ENCODE measurements at places on chromosomes 3 and 15.

- H3K36me3 ChIP-seq, result no peaks in the 10 kb centered on the region
- DNase-seq, result no peak
- H3K27me3 ChIP-seq, result no peaks in the 10 kb centered on the region
- H3K4me3 ChIP-seq, result no peak overlapping the region
- H3K27ac ChIP-seq, result no peak overlapping the region
Measured at GRCh38 chr15:61511089-61511488, 282.0 kb upstream of the RORA start.

GRCh38 chr3:190631295-190631694 is 117.4 kb downstream of the IL1RAP start:
- no peak overlapping the region for H3K4me3 ChIP-seq
- no peaks in the 10 kb centered on the region for H3K4me1 ChIP-seq
- no peaks in the 10 kb centered on the region for H3K36me3 ChIP-seq

DNA sequence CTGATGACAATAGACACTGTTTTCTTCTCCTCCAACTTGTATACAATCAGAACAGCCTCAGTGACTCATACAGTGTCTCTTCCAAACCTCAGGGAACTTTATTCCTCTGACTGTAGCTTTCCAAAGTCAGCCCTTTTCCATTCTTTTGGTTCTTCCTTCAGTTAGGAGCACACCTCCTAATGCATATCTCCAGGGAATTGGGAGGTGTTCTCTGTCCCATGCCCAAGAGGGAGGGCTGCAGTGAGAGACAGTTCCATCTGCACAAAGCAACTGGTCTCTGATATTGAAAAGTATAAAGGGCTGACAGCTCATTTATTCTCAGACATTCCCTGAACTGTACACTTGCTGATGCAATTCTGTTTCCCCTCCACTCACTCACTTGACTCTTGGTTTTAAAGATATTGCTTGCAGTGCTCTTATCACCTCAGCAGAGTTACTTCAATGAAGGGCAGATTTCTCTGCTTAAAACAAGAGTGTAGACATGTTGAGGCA is 337.8 kb upstream of the TBC1D5 start:
- DNase-seq, result no peak
- no peaks in the 10 kb centered on the region for H3K36me3 ChIP-seq
- H3K4me3 ChIP-seq, result no peak overlapping the region
- H3K4me1 ChIP-seq, result no peaks in the 10 kb centered on the region

DNA sequence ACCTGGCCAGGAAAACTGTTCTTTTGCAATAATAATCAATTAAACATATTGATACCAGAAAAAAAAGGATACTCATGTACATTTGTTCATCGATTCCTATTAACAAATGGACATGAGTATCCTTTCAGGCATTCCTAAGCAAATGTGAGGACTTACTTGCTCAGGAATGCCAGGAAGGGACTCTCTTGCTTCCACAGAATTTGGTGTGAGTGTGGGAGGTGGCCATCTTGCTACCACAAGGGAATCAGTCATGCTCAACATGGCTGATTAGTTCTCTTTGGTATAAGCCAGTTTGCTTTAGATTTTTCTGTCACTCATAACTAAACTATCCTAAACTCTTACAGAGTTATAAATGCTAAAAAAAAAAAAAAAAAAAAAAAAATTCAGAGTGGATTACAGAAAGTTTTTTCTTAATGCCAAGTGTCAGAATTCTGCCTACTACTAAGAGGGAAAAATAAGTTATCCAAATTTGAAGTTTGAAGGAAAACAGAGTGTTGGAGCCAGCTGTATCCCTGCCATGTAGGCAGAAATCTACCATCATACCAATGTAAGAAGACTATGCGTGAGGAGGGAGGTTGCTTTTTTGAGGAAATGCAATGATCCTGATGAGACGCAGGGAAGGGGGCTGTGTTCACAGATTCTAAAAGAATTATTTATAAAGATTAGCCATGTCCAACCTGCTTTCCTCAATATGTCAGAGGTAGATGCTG is 98.7 kb downstream of the PLD1 start:
- H3K4me3 ChIP-seq, result no peak overlapping the region
- no peaks in the 10 kb centered on the region for H3K27me3 ChIP-seq
- no peaks in the 10 kb centered on the region for H3K36me3 ChIP-seq

- no peak overlapping the region for H3K27ac ChIP-seq
- H3K27me3 ChIP-seq, result no peaks in the 10 kb centered on the region
- H3K4me3 ChIP-seq, result no peak overlapping the region
- no peaks in the 10 kb centered on the region for H3K36me3 ChIP-seq
Measured at GRCh38 chr15:47618241-47618640, 99.1 kb upstream of the SEMA6D start.

DNA sequence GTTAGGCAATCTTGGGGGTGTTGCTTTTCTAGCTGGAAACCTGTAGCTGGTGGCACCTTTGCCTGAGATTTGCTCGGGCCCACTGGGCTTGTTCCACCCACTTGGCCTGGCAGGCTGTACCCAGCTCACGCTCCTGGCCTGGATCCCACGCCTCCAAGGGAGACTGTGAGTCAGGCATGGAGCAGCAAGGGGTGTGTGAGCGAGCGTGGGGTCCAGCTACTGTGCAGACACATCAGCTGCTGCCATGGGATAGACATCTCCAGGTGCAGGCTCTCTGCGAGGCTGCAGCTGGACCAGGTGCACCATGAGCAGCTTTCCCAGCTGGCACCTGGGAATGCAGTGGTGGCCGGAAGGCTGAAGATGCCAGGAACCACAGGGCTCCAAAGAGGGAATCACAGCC is 36.0 kb downstream of the NR1D2 start:
- DNase-seq, result peak; percentile 70
- no peak overlapping the region for H3K27ac ChIP-seq
- H3K27me3 ChIP-seq, result no peaks in the 10 kb centered on the region
- peaks cover 29% of the 10 kb centered on the region for H3K36me3 ChIP-seq

GRCh38 chr3:62379321-62379798 is 6.0 kb upstream of the FEZF2 start:
- no peak overlapping the region for H3K4me3 ChIP-seq
- no peak for DNase-seq
- no peak overlapping the region for H3K27ac ChIP-seq
- no peaks in the 10 kb centered on the region for H3K4me1 ChIP-seq
- H3K27me3 ChIP-seq, result peaks cover 72% of the 10 kb centered on the region
- H3K36me3 ChIP-seq, result no peaks in the 10 kb centered on the region

DNA sequence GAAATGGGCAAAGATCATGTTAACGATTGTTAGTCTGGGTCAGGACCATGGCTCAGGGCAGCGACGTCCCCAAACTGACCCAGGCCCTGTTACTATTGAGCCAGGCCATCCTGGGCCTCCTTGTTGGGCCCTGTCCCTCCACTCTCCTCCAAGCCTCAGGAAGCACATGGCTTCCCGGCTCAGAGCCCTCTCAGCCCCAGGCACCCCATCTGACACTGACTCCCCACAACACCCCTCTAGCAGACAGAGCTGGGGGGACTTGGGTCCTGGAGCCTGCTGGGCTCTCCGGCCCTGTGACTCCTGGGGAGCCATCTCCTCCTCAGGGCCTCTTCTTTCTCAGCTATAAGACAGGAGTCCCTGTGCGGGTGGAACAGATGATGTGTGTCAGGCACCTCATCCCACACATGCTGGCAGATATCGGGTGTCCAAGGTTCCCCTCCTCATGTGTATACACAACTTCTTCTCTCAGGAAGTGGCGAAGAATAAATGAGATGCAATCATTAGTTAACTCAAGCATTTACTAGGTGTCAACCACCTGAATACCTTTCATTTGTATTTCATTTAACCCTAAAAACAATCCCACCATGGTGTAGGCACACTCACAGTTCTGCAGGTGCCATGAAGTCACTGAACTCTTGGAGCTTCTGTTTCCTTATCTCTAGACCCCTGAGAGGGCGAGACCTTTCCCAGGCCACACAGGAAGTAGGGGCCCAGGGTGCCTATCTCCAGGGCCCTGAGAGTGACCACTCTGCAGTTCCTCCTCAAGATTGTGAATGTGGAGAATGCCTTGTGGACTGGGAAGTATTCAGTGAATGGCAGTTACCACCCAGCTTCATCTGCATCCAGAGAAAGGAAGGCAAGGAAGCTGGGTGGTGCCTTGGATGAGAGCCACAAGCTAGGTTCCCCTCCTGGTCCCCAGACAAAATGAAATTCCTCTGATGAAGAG is 282.5 kb upstream of the TLE3 start:
- no peak overlapping the region for H3K4me3 ChIP-seq
- no peaks in the 10 kb centered on the region for H3K36me3 ChIP-seq
- no peaks in the 10 kb centered on the region for H3K4me1 ChIP-seq
- H3K27me3 ChIP-seq, result no peaks in the 10 kb centered on the region
- H3K27ac ChIP-seq, result no peak overlapping the region
